ENCODE measurements at places on chromosomes 6 and 20.
A peak's percentile ranks its signal among the peaks of the same experiment; 100 is the strongest.

GRCh38 chr20:14595051-14595450 is 257.6 kb upstream of the FLRT3 start:
- DNase-seq: no peak

DNA sequence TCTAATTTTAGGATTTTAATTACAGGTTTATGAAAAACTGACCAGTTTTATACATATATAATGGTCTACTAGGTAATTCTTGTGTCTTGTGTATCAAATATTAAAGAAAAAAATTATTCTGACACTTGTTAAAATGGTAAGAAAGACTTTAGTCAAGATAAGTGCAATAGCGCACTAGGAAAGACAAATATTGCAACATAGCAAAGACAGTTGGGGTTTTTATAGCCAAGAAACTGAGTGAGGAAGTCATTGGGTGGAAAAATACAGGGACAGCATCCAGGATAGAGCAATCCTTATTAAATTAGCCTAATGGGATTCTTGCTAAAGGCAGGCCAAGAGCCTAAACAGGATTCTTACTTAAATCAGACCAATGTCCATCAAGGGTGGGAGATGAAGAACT is 71.1 kb downstream of the ROS1 start:
- no peak for DNase-seq

- no peak for DNase-seq
These were observed 116.0 kb upstream of the MRPS10 start for GRCh38 chr6:42333612-42334011.

GRCh38 chr20:58610811-58611210 is 40.3 kb upstream of the STX16 start:
- DNase-seq: no peak

DNA sequence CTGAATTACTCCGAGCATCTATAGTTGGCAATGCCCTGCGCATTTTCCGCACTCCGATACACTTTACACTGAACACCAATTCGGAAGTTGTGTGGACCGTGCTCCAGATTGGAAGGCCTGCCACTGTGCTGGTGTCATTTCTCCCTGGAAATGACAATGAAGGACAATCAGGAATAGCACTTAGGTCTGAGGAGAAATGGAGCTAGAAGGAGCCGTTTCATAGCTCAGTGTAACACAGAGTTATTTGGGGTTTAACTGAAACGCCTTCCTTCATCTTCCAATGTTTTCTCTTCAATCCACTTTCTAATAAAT is 501 bp upstream of the PLA2G7 start:
- no peak for DNase-seq

- DNase-seq: no peak
These were observed 21.6 kb downstream of the DSE start for GRCh38 chr6:116392132-116393013.

GRCh38 chr20:20371681-20372080 is 3.8 kb downstream of the INSM1 start:
- no peak for DNase-seq

DNA sequence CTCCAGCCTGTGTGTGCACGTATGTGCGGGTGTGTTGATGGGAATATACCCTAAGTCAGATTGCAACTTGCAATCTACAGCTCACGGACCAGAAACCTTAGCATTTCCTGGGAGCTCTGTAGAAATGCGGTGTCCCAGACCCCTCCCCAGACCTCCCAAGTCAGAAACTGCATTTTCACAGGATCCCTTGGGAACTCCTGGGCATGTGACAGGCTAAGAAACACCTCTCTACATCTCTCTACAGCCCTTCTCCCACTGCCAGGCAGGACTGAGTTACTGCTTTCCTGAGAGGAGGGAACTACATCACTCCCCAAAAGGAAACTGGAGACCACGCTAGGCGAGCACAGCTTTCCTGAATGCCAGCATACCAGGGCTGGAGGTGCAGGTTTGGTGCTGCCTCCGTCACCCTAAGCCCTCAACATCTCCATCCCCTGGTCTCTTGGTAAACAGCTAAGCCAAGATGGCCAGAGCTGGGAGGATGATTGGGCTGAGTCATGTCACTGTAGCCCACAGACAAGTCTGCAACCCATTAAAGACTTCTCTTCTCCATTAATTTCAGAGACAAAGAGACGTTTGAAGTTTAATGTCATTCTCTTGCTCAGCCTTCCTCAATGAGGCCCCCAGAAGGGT is 194.4 kb downstream of the BMP7 start:
- DNase-seq: peak; percentile 42

DNA sequence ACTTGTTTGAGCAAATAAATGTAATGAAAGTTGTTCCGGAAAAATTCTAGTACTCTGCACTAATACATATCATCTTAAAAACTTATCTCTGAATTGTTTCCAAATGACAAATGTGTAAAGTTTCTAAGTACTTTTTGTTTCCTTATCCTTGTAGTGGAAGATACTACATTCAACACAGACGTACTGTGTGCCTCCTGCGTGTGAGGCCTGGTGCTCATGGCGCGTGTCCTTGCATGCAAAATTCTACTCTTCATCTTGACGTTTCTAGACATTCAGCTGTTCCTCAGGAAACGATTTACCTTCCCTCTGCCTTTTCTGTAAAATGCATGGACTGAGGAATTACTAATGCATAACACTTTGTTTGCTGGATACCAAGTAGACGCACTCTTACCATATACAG is 11.5 kb downstream of the DLL1 start:
- DNase-seq: peak; percentile 10

- no peak for DNase-seq
These were observed 45.3 kb upstream of the DSN1 start for GRCh38 chr20:36818861-36819260.

DNA sequence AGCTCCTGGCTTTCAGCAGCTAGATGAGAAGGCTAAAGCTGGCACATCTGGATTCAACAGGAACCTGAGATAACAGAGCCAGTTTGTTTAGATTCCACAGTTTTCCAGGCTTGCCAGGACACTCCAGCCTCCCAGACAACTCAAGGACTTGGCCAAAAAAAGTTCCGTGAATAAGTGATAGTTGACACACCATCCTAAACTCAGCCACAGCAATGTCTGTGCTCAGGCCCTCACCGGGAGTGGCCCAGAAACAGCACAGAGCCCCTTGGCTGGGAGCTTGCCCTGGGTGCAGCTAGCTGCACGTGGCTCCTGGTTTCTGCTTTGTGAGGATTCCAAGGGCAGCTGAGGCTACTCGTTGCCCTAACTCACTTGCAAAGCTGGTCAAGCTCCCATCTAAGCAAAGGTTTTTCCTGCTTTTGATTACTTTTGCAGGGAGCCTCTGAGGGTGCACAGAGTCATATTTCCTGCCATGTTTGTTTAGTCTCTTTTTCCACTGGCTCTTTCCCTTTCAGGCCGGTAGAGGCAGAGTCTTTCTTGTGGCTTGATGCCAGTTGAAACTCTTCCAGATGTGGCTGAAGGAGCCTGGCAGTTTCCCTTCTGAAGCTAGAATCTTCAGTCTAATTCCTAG is 118.3 kb upstream of the ECI2 start:
- DNase-seq: no peak

DNA sequence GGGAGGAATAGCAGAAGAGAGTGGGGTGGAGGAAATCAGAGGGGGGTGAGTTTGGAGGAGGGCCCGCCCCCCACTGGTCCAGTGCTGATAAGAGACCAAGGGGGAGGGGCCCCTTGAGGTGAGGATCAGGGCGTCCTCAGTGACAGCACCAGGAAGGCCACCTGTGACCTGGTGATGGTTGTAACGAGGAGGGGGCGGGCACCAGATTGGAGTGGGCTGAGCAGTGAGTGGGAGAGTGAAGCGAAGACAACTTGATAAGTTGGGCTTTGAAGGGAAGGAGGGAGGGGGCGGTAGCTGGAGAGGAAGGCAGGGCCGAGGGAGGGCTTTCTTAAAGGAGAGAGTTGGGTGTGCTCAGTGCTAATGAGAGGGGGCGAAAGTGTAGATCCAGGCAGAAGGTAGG is 30.7 kb downstream of the CDH22 start:
- no peak for DNase-seq

GRCh38 chr20:38418509-38419204 is 16.5 kb downstream of the SNHG17 start:
- peak; percentile 60 for DNase-seq

DNA sequence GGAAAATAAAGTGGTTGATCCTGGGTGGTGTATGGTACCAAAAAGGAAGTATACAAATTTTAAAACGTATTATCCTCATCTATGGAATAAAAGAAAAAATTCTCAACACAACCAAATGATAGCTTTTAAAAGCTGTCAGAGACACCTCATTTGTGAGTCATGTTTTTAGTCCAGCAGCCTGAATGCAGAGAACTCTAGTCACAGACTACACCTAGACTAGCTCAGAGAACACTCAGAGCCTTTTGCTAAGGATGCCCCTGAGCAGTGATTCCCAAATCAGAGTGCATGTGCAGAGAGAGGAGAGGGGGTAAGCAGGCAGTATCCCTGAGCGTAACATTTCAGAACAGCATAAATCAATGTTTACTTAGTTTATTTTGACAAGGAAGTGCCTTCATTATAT is 809.3 kb downstream of the HACE1 start:
- DNase-seq: no peak

GRCh38 chr20:60467078-60467477 is 508.9 kb downstream of the CDH26 start:
- DNase-seq: no peak

- DNase-seq: peak; percentile 60
These were observed 89.2 kb downstream of the RAMACL start for GRCh38 chr6:166497087-166497899.

- DNase-seq: no peak
These were observed 251.1 kb upstream of the SOX4 start for GRCh38 chr6:21342501-21342900.

DNA sequence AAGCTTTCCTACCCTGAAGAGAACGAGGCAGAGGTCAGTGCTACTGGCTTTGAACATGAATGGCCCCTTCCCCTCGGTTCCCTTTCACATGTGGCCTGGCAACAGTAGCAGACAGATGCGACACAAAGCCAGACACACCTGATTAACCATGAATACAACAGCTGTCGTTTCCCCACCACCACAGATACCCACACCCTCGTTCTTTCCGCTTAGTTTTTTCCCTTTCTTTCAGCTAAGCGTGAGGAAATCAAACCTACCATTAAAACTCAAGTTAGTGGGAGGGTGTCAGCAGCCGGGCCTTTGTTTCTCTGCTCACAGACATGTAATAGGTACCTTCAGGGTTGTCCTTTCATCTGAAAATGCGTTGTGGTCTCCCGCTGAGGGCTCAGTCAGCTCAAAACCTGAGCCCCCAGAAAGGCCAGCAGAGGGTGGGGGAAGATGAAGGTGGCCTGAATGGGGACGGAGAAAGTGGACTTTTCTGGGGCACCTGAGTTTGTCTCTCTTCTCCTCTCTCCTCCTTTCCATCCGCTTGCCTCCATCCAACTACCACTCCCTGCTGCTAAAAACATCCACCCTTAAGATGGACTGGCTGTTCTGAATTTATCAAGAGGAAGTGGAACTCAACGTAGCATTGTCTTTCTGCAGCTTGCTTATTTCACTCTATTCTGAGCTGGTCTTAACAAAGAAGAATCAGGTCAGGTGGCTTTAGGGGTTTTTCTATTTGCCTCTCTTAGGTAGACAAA is 516.6 kb upstream of the JARID2 start:
- no peak for DNase-seq

- DNase-seq: no peak
These were observed 43.2 kb downstream of the ELMO2 start for GRCh38 chr20:46362921-46363867.

DNA sequence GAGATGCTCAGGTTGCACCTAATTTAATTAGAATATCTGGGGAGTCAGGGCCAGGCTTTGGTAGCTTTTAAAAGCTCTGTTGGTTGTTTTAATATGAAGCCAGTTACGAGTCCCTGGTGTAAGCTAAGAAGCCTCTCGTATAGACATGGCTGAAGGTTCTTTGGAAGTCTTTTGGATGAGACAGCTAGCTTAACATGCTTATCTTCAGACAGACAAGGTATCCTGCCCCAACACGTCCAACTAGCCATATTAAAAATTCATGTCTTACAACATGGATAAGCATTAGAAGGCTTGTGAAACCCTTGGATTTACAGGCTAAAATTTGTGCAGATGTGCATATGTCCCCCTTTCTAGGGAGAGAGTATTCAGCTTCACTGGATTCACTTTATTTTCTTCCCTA is 105.7 kb upstream of the KCNK16 start:
- no peak for DNase-seq

GRCh38 chr6:135306740-135307420 is 125.8 kb downstream of the MYB start:
- DNase-seq: no peak

GRCh38 chr6:47352194-47352920 is 42.7 kb upstream of the TNFRSF21 start:
- DNase-seq: no peak

- DNase-seq: no peak
These were observed 37.6 kb upstream of the FBXL4 start for GRCh38 chr6:98985391-98985790.

- no peak for DNase-seq
These were observed 48.3 kb upstream of the TRAF3IP2 start for GRCh38 chr6:111653979-111654378.

DNA sequence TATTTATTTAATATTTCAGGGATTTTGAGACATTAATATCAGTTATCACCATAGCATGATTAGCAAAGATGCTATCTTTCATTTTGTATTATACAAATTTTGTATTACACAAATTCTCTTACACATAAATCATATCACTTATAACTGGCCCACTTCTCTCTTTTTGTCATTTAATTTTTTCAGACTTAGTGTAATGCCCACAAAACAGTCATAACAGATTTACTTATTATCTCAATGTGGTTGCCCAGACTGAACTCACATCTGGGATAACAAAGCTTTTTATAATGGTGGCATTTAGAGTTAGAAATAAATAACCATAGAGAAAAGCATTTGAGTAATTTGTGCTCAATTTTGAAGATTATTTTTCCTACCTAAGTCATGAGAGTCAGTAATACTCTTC is 148.3 kb downstream of the TFAP2B start:
- DNase-seq: no peak

- DNase-seq: no peak
These were observed 15.1 kb downstream of the PDSS2 start for GRCh38 chr6:107444277-107444676.

DNA sequence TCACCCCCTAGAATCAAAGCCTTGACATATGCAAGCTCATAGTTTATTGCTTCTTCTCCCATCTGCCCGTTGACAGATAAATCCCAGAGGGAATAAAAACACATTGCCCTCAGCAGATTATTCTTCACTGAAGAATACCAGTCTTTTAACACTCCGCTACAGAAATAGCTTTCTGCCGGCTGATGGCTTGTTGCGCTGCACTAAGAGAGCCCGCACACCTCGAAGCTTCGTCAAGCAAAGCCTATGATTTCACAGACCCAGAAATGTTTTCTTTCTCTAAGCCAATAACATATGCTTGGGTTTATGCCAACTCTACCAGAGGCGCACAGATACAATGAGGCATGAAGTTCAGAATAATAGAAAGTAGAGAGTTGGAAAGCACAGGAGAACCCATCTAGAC is 208.9 kb upstream of the FOXQ1 start:
- DNase-seq: no peak

Data from sigmoid colon (tissue), 7 donors.